Osteocyte (in vitro differentiated cells): ENCODE measurements at places on chromosomes 3 and 15.

DNA sequence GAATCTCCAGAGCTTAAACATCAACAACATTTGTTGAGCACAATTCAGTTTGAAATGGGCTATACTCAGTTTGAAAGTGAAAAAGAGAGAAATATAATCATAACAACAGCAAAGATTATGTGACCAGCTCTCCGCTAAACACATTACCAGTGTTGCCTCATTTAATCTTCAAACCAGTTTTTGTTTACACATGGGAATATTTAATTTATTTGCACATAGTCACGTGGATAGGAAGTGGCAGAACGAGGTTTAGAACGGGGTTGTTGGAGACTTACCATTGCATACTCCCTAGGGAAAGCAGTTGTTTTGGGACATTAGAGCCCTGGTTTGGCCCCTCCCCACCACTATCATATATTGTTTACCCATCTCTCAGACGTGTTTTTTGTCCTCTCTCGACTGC, 77.2 kb downstream of the IL1RAP start:
- no peak for DNase-seq

GRCh38 chr3:162586591-162586990, 1090.0 kb downstream of the OTOL1 start:
- no peak for DNase-seq

DNA sequence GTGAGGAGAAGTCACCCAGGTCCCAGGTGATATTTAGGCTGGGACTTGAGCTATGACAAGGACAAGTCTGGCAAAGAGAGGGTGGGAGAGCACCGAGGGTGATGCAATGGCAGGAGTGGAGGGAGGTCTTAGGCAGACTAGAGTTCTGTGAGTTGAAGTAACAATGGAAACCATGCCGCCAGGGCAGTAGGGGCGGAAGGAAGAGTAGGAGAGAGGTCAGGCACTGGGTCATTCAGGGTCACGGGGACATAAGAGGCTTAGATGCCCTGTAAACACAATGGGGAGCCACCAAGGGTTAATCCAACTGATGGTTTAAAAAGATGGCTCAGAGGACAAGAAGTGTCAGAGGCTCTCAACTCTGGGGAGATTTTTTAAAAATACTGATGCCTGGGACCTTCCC, 199.7 kb upstream of the LRTM1 start:
- DNase-seq = no peak

- DNase-seq = no peak
Measured at GRCh38 chr3:86774082-86774691, 216.8 kb downstream of the VGLL3 start.

DNA sequence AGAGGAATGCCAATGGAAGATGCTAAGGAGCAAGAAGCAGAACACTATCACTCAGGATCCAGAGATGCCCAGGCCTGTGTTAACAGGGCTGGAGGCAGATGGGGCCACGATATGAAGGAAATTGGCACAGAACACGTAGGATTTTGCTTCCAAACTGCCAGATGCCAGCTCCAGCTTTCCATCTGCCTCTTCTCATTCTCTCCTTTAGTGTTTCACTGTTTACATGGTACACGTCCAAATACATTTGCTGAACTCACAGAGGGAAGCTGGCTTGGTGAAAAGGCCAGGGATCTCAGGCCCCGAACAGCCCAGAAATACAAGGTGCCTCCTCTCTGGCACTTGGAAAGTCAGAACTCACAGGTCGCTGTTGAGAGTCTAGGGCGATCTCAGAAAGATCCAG, 187.0 kb downstream of the NTRK3 start:
- no peak for DNase-seq

- DNase-seq = no peak
Measured at GRCh38 chr3:55000953-55001352, 73.1 kb upstream of the LRTM1 start.

DNA sequence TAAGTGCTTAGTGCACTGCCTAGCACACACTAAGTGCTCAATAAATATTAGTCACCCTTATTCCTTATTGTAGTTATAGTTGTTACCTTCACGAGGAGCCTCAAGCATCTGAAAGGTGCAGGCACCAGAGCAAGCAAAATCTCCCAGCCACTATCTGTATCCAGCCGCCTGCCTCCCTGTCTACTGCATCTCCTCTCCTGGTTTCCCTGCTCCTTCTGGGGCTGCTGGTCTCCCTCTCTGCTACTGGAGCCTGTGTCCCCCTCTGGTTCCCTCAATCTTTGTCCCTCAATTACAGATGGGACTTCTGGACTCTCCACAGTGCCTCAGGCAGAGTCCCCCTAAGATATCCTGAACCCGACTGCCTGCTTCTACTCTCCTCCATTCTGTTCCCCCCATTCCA, 18.8 kb downstream of the MYL3 start:
- DNase-seq = no peak

GRCh38 chr3:147699175-147699838, 290.1 kb downstream of the ZIC1 start:
- DNase-seq = no peak

- DNase-seq = no peak
Measured at GRCh38 chr3:17258823-17259436, 374.2 kb downstream of the PLCL2 start.

DNA sequence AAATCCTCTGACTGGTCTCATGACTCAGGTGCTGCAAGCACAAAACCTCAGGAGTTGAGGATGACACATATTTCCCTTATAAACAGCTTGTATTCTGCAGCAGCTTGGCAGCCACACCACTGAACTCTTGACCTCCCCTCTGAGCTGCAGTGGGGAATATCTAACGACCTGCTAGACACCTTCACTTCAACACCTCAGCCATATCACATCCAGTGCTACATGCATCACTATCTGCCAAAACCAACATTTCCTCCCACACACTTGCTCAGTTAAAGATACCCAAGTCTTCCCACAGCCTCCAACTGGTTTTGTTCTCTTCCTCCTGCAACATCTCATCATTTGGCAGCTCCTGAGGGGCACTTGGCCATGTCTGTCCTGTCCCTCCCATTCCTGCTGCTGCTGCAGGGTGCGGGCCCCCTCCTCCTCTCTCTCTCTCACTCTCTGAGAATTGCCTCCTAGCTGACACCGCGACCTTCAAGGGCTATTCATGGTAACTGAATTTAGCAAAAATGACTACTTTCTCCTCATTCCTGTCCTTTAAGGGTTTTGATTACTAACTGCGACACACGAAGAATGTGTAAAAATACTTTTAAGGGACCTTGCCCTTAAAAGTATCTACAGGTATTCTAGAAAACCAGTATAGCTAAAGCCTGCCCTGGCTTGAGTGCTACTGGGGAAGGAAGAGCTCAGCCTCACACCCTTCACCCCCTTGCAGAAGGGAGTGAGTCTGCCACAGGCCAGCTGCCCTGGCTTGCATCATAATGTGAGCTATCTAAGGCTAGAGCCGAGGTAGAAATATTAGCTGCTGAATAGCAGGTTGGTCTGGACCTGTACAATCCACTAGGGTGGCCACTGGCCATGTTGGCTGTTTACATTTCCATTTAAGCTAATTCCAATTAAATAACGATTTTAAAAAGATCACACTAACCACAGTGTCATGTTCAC, 5.0 kb upstream of the CCR9 start:
- no peak for DNase-seq

DNA sequence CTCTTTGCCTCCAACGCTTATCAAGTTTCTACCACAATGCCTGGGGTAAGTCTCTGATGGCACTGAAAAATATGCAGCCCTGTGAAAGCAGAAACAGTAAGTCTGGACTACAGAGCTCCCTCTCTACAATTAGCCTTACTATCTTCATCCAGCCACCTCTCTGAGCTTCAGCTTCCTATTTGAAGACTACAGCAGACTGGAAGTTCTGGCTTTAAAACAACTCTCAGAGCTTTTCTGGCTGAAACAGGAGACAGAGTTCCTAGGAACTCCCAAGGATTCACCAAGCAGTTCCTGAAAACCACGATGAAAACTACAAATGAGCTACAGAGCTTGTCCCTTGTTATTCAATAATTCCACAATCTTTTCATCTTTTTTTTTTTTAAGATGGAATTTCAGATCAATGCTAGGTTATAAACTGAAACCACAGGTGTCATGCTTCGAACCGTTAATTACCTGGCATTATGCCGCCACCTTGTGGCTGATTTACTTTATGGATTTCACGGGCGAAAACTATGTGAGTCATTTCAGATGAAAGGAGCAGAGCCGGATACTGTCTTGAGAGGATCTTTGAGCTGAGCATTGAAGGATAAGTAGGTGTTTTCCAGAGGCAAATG, 3.9 kb downstream of the CRYGS start:
- no peak for DNase-seq

- DNase-seq = no peak
Measured at GRCh38 chr3:64462203-64462602, 225.6 kb downstream of the ADAMTS9 start.

DNA sequence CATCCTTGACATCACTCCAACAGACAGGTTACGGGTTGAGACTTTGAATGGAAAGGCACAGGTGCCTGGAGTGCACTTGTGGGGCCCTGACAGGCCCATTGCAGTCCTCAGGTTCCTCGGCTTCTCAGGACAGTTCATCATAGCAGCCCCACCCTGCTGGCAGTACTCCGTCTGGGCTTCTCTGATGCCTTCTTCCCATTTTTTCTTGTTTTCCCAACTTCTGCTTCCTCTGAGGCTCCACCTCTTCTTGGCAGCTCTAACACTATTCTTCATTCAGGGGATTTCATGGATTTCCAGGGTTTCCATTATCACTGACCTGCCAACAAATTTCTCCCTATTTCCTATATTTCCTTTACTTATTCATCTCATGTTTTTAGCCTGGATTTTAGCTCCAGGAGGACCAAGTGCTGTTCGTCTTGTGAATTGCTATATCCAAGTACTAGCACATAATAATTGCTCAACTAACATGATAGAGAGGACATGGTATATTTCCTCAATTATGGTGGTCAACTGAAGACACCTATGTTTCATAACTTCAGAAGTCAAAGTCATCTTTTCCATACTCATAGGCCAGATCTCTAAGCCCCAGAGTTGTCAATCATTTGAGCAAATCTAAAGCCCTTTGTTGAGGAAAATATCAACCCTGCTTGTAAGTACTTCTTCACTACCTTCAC, 16.2 kb downstream of the NCEH1 start:
- DNase-seq = no peak

DNA sequence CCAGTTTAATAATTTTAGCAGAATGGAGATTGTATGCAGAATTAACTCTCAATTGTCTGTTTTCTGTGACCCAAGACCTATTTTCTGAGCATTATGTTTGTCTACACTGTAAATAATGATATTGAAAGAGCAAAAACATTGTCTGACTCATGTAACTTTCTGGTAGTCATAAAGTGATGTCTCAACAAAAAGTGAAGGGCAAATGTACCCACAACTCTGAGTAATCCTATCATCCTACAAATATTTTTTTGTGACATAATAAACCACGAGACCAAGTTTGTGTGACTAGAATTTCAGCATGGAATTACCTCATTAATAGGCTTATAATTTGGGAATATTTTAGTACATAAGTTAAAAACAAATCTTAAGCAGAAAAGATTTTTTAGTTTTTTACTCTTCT, 15.4 kb upstream of the ABHD10 start:
- no peak for DNase-seq

DNA sequence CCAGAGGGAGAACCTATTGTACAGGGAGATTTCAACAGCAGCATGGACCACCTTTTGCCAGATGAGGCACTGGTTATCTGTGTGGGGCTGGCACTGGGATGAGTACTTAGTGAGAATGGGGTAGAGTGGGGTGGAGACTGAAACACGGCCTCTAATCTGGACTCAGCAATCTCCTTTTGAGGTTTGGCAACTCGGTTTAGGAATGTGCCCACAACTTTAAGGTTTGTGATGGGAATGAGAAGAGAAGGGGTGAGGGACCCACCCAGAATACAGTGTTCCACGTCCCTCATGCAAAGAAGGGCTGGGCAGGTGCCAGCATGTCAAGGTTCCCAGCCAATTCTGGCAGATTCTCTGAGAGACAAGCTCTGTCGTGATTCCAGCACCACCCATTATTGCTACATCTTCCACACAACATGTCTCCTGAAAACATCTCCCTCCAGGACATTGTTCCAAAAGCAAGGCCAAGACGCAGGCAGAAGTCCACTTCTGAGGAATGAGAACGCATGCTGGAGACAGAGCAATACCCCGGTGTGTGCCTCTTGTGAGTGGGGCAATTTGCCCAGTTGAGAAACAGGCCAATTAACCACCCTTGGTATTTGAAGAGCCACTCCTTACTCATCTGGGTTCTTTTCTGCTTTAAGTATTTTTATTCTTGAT, 37.5 kb upstream of the CCR4 start:
- DNase-seq = no peak

DNA sequence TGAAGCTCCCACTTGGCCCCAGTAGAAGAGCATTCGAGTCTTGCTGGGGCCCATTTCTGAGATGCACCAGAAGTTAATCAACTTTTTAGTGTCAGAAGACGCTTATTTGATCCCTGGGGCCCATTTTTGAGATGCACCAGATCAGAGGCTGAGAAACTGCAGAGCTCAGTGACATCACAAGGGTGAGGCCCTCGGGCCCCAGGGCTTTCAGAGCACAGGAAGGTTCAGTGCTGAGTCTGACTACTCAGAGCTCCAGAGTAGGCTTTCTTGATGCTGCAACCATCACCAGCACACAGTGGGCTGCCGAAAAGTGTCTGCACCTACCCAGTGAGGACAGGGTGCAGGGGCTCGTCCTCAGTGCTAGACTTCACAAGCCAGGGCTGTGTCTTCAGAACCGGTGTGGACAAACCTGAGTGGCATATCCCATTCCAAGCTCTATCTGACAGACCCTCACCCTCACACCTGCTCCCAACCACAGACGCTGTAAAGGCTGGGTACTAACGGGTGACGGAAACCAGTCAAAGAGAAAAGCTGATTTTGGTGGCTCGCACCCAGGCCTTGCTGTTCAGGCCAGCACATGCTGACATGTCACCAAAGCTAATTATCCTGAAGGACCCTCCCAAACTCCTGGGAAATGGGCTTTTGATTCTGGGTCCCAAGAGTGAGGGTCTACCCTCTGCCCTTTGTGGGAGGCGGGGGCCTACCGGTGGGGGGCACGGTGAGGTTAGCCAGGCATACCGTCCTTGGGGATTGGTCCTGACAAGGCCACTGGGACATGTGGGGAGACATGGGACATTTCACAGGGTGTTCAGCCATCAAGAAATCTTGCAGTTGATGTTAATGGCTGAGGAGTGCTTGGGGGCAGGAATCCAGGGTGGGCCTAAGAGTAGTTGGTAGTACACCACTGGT, 83.0 kb downstream of the PDCD6IP start:
- peak; percentile 69 for DNase-seq

GRCh38 chr3:143329567-143330211, 210.1 kb downstream of the CHST2 start:
- no peak for DNase-seq

GRCh38 chr3:196292286-196292923, 4.9 kb upstream of the PCYT1A start:
- no peak for DNase-seq

DNA sequence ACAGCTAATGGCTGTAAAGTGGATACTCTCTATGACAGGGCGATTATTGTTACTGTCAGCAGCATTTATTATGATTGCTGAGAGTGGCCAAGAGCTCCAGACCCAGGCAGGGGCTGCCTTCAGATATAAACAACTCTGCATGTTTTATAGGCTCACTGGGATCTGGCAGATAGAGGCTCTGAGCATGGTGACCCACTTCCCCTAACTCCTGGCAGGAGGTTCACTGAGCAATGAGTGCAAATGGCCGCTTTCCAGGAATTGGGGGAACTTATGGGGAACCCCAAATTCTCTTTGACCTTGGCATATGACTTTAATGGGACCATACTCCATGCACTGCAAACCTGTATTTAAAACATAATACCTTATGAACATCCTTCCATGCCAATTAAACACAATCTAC, 59.0 kb downstream of the SCN5A start:
- peak; percentile 48 for DNase-seq
